ENCODE measurements at places on chromosomes 16 and 17. TPM values are rescaled to one million over a fixed set of nuclear protein-coding genes. Genes with fewer than 3 reads are reported as not detected.

Gene KRTAP2-3
- polyA plus RNA-seq = not detected

Gene HSD3B7
- 4.1 TPM for polyA plus RNA-seq

Gene CES3
- polyA plus RNA-seq = 8.7 TPM

Gene TMC5
- polyA plus RNA-seq = 0.01 TPM

Gene MPV17L
- 6.3 TPM for polyA plus RNA-seq

Gene OR3A3
- not detected for polyA plus RNA-seq

Gene CCT6B
- 0.74 TPM for polyA plus RNA-seq

Gene C17orf100
- 1.4 TPM for polyA plus RNA-seq

Gene GSDMA
- 0.03 TPM for polyA plus RNA-seq

Gene CMIP
- 1.4 TPM for polyA plus RNA-seq

Gene SOX8
- polyA plus RNA-seq = 0.45 TPM

Gene PARD6A
- polyA plus RNA-seq = 8.0 TPM

Gene TMEM238L
- 0.07 TPM for polyA plus RNA-seq

Gene MFAP4
- 6.7 TPM for polyA plus RNA-seq

Gene ATP2A1
- 1,496 TPM for polyA plus RNA-seq

Gene AIPL1
- polyA plus RNA-seq = not detected

Gene KRT16
- 0.07 TPM for polyA plus RNA-seq

Gene LITAFD
- not detected for polyA plus RNA-seq

All from psoas muscle (tissue), 8 donors.